Lung (tissue), 17 donors: ENCODE measurements at places on chromosomes 7 and 10. TPM values are rescaled to one million over a fixed set of nuclear protein-coding genes. Genes with fewer than 3 reads are reported as not detected.

- DNase-seq, result no peak
Observed at GRCh38 chr10:120251821-120252442, 205.1 kb upstream of the PLPP4 start.

GRCh38 chr10:50896721-50897120, 11.3 kb upstream of the A1CF start:
- no peak for DNase-seq

The BRAT1 gene
- 28.7 TPM for total RNA-seq

The DIP2C gene
- total RNA-seq, result 15.2 TPM

The CFAP46 gene
- 10.3 TPM for total RNA-seq
